Activated effector memory CD4-positive, alpha-beta T cell treated with Interleukin-2 at 50 U/mL for 16 hours (primary cell): ENCODE measurements at places on chromosomes 5 and 9.

DNA sequence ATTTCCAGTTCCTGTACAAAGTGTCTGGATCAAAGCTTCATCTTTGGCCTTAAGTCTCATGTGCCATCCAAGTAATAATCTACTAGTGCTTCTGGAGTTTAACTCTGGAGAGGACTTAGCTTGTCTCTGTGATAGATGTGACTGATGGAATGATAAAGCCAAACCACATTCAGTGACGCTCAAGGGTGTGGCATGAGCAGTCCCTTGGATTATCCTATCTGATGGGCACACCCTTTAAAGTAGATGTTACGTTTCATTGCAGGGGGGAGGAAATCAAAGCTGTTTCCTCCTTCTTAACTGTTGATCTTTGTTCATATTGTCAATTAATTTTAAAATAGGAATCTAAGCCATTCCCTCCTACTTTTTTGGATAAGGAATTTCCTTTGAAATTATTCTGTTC, 8.5 kb upstream of the EGFLAM start:
- DNase-seq: no peak

- DNase-seq: no peak
These were observed 12.6 kb downstream of the TRIM23 start for GRCh38 chr5:65611524-65611923.

DNA sequence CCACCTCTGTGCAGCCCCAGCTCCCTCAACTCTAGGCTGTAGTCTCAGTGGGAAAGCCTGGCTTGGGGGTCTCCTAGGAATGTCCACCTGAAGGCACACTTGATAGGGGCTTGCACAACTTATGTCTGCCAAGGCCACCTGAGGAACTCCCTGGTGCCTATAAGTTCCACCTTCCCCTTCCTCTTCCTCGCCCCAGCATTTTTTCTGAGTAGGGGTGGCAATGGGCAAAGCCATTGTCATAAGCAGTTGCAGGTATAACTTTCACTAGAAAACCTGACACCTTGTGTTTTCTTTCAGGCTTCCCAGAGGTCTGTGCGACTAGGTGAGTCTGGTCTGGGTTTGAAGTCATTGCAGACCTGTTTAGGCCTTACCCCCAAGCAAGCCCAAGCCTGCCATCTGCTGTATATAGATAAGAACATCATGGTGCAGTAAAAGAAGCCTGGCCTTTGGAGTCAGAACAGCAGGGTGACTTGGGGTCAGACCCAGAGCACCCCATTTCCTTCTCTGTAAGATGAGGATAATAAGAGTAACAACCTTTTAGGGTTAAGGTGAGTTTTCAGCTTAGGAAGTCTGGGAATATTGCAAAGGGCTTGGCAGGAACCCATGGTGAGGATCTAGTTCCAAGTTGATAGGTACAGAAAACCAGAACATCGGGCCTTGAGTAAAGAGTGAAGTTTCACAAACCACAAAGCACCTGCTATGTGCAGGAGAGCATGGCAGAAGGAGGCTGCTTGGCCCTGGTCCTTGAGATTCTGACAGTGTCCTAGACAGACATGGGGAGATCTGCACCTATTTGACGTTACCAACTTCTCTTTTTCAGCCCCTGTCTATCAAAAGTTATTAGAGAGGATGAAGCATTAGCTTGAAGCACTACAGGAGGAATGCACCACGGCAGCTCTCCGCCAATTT, 33.8 kb downstream of the TGFBI start:
- no peak for DNase-seq

DNA sequence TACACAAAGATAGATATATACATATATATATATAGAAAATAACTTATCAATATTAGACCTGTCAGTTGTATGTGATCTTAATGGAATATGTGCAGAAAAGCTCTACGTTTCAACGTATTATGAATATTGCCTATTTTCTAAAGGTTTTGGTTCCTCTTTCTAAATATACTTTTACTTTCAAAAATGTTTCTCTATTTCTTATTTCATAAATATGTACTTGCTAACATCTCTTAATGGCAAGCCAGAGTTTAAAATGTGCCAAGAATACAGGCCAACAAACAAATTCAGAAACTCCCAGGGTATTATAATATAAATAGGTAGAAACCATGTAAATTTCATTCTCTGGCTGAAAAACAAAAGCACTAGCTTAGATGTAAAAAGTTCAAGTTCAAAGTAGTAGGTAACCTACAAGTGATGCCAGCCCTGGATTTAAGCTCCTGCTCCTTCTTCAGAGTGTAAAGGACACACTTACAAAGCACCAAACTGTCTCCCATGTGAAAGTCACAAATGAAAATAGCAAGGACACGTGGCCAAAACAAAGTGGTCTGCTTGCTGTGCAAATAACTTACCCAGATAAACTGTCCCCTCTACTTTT, 685.1 kb upstream of the DMAC1 start:
- no peak for DNase-seq

DNA sequence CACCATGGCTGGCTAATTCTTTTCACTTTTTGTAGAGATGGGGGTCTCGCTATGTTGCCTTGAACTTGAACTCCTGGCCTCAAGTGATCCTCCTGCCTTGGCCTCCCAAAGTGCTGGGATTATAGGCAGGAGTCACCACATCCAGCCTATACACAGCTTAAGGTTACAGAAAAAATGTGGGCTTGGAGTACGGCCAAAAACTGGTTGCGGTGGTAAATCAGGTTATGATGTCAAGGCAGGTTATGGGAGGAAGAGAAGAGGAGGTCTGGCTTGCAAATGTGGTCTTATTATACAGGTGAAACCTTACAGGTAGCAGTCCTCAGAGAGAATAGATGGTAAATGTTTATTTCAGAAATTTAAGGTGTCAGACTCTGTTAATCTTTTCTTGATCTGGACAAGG, 30.7 kb upstream of the SYK start:
- no peak for DNase-seq

- DNase-seq: no peak
These were observed 132.8 kb downstream of the MACROH2A1 start for GRCh38 chr5:135266303-135266635.

DNA sequence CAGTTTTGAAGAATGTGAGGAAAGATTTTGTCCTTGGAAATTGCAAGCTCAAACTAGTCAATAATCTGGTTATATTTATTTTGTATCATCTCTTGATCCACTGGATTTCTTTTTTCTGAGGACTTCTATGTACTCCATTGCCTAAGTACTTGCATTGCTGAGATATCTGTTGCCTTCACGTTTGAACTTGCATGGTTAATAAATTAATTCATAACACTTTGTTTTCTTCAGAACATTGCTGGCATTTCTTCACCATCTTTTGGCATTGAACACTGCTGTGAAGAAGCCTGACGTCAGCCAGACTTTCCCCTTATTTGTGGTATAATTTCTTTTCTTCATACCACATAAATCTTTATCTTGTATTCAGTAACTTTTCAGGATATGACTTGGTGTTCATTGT, 246.0 kb upstream of the KIF2A start:
- no peak for DNase-seq

- DNase-seq: no peak
These were observed 550 bp downstream of the IFNE start for GRCh38 chr9:21481470-21482056.

DNA sequence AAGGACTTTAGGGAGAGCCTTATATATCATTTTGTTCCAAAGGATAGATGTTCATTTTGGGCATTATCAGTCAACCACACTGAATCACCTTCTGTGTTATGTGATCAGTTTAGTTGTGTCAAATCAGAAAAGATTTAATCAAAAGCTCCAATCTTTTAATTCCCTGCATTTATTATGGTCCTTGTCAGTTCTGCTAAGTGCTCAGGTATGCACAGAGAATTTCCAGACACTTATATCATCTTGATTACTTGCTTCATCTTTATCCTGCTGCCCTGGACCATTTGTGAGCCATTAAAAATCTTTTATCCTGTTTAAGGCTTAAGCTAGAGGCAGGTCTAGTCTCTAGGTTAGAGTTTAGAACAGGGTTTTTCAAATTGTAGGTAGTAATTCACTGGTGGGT, 179.1 kb downstream of the CWC27 start:
- no peak for DNase-seq

DNA sequence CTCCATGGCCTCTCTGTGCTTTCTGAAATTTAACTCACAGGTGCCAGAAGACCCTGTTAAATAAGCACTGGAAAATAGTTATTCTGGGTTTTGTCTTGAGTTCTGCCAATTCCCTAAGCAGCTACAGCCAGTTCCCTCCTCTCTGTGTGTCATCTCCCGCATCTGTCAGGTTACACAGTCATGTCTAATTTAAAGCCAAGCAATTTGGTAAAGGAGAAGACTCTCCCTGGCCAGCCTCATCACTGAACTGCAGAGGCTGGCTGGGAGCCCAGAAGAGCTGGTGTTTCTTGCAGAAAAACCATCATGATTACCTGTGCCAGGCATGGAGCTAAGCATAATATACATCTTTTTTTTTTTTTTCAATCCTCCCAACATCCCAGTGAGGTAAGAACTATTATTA, 141.3 kb upstream of the ZNF366 start:
- no peak for DNase-seq

DNA sequence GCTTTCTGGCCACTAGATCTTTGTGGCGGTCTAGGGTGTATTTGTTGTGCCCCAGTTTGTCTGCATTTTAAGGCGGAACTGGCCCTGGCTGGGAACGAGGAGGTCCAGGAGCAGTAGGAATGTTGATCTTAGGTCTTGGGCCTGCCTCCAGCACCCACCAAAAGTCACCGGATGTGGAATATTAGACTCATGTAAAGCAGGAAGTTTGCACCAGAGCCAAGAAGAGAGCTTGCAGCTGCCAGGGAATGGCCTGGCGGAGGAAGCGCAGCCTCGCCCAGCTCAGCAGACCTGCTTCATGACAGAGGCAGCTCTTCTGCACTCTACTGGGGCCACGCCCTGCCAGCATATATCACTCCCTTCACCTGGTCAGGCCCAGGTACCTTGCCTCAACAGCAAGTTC, 3.3 kb downstream of the GPX3 start:
- DNase-seq: no peak

- no peak for DNase-seq
These were observed 138.8 kb downstream of the ROR2 start for GRCh38 chr9:91811024-91811909.

DNA sequence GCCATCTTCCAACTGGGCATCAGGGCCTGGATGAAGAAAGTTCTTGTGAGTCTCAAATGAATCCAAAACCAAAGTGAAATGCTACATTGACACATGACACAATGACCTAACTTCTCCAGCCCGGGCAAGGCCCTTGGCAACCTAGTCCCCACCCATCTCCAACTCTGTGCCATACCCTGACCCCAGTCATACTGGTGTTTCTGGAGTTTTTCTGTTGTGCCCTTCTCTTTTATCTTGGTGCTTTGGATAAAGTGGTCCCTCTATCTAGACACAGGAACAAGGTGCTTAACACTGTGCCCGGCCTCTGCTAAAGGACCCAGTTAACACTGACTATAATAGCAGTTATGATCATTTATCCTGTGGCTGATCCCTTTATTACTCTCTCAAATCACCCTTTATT, 149.8 kb downstream of the GRIA1 start:
- DNase-seq: no peak

DNA sequence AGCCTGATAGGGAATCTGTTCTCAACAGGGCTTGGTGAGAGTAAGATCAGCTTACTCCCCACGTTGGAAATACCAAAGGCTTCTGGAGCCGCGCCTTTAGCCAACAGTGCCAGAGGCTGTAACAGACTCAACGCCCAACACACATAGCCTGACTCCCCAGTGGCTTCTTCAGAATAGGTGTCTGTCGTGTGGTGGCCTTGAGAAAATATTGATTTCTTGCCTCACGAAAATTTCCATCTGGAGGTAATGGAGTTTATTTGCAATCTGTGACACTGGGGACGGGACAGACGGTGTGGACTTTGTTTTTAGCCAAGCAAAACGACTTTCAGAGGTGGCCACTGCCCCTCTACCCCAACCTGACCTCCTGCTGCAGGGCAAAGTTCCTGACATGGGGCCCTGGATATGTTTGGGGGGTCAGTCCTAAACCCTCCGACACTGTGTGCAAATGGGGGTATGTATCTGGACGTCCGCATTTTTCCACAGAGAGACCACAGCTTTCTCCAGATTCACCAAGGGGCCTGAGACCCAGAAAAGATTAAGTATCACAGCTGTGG, 189.3 kb downstream of the CDK5RAP2 start:
- no peak for DNase-seq

GRCh38 chr9:21392270-21392669, 7.1 kb upstream of the IFNA2 start:
- no peak for DNase-seq

GRCh38 chr5:67774786-67775185, 440.8 kb upstream of the PIK3R1 start:
- DNase-seq: no peak

- DNase-seq: no peak
These were observed 355.0 kb downstream of the CDH10 start for GRCh38 chr5:24289582-24290335.

GRCh38 chr9:99126312-99126711, 21.4 kb downstream of the TGFBR1 start:
- no peak for DNase-seq

- no peak for DNase-seq
These were observed 1252.5 kb downstream of the EFNA5 start for GRCh38 chr5:106418196-106418595.
